ENCODE measurements at places on chromosomes 13 and 19. TPM values are rescaled to one million over a fixed set of nuclear protein-coding genes. Genes with fewer than 3 reads are reported as not detected.
A peak's percentile ranks its signal among the peaks of the same experiment; 100 is the strongest.

DNA sequence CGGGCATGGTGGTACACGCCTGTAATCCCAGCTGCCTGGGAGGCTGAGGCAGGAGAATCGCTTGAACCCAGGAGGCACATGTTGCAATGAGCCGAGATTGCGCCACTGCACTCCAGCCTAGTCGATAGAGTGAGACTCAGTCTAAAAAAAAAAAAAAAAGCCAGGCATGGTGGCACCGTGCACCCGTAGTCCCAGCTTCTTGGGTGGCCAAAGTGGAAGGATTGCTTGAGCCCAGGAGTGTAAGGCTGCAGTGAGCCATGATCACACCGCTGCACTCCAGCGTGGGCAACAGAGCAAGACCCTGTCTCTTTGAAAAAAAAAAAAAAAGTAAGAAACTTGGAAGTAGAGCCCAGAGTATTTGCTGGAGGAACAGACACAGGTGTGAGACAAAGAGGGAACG, 27.7 kb downstream of the CCDC8 start:
- DNase-seq = peak; percentile 11

Gene DHDH
- not detected for total RNA-seq

DNA sequence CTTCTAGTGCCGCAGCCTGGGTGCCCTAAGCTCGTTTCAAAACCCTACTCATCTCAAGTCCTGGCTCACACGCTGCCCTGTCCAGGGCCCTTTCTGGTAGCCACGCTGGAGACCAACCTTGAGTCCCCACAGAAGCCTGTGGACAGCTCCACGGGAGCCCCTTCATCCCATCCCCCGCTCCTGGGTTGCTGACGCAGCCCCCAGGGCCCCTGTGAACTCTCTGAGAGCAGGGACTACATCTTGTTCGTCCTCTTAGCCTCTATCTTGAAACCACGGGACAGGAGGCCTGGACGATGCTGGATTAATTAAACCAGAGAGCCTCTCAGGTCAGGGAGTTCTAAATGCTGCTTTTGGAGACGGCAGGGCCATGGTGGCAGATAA, 7.4 kb downstream of the MLLT1 start:
- DNase-seq = peak; percentile 41

DNA sequence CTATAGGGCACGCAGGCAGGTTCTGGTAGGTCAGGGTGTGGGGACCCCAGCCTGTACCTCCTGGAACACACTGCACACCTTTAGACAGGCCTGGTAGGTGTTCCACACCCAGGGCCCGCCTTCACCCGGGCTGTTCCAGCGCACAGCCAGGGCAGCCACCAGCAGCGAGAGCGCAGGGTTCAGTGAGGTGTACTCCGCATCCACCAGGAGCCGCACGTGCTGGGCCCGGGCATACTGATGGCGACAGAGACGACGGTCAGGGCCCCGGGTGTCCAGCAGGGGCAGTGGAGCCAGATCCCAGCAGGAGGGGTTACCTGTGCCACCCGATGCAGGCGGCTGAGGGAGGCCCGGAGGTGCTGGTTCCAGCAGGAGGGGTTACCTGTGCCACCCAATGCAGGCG, 6.0 kb downstream of the PRODH2 start:
- DNase-seq = no peak

Gene ZNF260
- 12.0 TPM for total RNA-seq

DNA sequence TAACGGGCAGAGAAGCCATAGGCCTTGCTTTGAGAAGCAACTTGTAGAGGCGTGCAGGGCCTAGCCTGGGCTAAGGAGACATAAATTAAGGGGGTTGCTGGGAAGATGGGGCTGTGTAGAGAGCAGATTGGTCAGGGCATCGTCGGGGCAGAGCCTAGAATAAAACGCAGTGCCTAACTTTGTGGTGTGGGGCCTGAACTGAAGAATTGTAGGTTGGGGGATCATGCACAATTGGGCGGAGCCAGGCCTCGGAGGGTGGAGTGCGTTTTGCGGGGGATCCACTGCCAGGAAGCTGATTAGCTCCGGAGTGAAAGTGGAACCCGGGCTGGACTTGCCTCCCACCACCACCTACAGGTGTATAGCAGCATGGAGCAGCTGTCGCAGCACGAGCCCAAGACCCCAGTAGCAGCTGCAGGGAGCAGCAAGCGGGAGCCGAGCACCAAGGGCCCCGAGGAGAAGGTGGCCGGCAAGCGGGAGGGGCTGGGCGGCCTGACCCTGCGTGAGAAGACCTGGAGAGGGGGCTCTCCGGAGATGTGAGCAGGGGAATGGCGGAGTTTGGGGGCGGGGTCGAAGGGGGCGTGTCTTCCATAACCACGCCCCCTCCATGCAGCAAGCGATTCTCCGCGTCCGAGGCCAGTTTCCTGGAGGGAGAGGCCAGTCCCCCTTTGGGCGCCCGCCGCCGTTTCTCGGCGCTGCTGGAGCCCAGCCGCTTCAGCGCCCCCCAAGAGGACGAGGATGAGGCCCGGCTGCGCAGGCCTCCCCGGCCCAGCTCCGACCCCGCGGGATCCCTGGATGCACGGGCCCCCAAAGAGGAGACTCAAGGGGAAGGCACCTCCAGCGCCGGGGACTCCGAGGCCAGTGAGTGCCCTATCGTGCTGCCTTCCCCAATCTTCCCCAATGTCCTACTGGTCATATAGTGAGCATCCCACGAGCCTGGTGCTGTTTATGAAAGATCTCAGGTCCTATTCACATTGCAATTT, 13.8 kb downstream of the DNASE2 start:
- DNase-seq = peak; percentile 68

GRCh38 chr13:97262058-97262457, 39.9 kb downstream of the MBNL2 start:
- DNase-seq = no peak

Gene TLE6
- total RNA-seq = 1.8 TPM

DNA sequence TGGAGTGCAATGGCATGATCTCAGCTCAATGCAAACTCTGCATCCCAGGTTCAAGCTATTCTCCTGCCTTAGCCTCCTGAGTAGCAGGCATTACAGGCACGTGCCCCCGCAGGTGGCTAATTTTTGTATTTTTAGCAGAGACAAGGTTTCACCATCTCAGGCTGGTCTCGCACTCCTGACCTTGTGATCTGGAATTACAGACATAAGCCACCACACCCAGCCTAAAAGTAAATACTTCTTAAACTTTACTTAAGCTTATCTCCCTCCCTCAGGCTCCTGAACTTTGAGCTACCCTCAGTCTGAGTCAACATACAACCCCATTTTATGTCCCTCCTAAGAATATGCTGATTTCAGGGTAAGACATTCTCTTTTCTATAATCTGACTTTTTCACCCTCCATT, 66.1 kb downstream of the ZNF486 start:
- no peak for DNase-seq

DNA sequence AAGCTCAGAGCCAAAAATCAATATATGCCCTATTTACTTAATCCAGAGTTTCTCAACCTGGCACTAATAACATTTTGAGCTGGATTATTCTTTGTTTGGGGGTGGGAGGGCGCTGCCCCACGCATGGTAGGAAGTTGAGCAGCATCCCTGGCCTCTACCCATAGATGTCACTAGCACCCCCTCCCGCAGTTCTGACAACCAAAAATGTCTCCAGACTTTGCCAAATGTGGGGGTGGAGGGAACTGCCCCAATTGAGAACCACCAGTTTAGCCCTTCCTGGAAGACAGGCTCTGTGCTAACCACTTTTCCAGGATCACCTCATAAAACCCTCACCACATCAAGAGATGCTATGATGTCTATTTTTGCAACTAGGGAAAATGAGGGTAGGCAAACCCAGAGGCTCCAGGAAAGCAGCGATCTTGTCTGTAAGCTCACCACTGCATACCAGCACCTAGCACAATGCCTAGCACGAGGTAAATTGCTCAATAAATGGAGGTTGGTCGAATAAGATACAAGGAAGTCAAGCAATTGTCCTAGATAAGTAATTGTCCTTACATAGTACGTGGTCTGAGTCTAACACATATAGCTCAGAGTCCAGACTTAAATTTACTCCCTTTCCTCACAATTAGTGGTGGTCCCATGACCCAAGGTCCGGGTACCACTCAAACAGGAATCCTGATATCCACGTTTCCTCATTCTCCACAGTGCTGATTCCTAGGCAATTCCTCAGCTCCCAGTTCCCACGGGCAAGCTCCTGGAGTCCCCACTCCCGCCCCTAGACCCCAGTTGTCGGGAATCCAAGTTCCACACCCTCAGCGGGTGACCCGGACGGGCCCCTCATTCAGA, 892 bp downstream of the TRIR start:
- DNase-seq = peak; percentile 32

Gene CDC34
- 74.6 TPM for total RNA-seq

DNA sequence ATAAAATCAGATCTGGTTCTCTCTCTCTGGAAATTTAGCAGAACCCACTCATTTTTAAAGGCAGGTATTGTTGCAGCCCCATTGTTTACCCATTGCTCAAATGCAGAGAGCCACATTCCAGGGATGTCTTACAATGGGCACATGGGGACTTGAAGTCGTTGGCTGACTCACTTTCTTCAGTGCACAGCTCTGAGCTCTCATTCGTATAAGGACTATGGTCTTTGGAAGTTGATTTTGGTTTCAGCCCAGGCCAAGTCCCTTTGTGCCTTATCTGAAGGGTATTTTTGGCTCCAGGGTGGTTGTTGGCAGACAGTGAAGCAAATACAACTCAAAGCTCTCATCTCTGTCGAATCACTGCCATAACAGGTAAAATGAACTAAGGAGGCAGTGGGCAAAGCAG, 47.3 kb upstream of the CLDN10 start:
- DNase-seq = no peak

DNA sequence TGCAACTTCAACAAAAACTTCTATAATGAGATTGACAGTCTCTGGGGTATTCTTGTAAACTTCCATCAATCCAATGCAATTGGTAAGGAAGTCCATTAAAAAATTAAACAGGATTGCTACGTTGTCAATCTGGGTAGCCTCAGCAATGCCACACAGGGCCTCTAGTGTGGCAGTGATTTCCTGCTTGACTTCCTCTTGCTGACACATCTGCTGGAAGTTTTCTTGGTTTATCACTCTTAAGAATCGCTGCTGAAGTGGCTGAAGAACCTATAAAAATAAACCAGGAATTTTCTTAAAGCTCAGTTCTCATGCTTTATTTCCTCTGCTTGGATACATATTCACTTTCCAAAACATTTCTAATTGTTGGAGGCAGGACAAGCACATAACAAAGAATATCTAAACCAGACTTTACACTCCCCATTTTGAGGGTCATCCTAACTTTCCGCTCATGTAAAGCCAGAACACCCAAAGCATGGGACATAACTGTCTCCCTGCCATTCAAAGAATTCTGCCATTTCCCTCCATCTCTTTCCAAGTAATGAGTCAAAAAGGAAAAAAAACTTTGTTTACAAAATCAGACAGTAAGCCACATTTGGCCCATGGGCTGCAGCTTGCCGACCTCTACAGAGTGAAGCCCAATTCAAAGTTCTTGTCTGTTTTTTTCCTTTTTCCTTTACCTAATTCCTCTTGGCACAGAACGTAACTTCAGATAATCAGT, 23.2 kb upstream of the EEF1AKMT1 start:
- no peak for DNase-seq

DNA sequence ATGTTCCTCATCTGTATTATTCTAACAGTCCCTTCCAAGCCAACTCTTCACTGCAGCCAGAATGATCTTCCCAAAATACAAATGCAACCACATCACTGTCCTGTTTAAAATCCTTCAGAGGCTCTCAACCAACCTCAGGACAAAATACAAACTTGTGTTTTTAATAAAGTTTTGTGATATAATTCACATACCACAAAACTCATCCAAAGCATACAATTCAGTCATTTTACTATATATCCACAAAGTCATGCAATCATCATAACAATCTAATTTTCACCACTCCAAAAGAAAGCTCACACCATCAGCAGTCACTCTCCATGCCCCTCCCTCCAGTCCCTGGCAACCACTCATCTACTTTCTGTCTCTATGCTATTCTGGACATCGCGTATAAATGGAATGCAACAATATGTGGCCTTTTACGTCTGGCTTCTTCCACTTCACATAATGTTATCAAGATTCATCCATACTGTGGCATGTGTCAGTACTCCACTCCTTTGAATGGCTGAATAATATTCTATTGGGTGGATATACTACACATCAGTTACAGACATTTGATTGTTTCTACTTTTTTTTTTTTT, 81.7 kb upstream of the DOCK9 start:
- DNase-seq = no peak

- DNase-seq = no peak
Measured at GRCh38 chr19:3007975-3008374, 21.1 kb downstream of the TLE2 start.

GRCh38 chr19:6271721-6272410, 7.9 kb downstream of the MLLT1 start:
- DNase-seq = peak; percentile 89

Gene ICAM4
- 0.61 TPM for total RNA-seq

GRCh38 chr19:30212574-30212973, 159.6 kb upstream of the ZNF536 start:
- DNase-seq = no peak

GRCh38 chr13:34547929-34548328, 394.1 kb upstream of the NBEA start:
- no peak for DNase-seq

GRCh38 chr19:31226151-31226935, 122.9 kb downstream of the TSHZ3 start:
- no peak for DNase-seq

- DNase-seq = no peak
Measured at GRCh38 chr13:69856331-69856730, 251.3 kb upstream of the ATXN8OS start.

DNA sequence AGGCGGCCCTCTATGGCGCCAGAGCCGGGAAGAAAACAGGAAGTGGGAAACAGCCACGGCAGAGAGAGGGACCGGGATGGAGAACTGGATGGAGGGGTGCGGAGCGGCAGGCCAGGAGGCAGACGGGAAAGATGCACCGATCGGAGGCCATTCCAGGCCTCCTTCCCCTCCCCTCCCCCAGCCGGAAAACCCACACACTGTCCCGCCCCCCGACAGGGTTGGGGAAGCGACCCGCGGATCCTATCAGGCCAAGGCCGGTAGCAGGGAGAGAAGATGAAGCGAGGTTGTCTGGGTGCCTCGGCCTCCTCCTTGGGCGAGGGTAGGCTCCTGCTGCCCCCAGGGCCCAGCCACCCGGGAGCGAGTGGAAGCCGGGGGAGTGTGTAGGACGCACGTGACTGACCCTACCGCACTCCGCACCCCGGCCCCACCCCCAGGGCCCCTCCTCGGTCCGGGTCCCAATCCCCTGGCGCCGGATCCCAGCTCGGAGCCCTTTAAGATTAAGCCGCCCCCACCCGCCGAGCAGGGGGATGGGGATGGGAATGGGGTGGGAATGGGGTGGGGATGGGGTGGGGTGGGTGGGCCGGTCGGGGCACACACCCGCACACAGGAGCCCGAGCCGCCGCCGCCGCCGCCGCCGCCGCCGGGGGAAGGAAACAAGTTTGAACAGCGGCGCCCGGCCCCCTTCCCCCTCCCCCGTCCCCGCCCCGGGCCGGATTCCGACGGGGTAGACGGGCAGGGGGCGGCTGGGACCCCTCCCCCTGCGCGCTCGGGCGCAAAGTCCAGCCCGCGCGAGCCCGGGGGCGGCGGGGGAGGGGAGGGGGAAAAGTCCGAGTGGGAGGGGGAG, 1.5 kb downstream of the ERF start:
- peak; percentile 65 for DNase-seq

Gene SELENOV
- not detected for total RNA-seq

Gene CAMSAP3
- 7.1 TPM for total RNA-seq
